ENCODE measurements at places on chromosomes 1 and 21. TPM values are rescaled to one million over a fixed set of nuclear protein-coding genes. Genes with fewer than 3 reads are reported as not detected.

Gene BMP8B
- total RNA-seq: 0.91 TPM

Gene FAF1
- 49.0 TPM for total RNA-seq

Gene LEFTY2
- total RNA-seq: 0.51 TPM

Gene TBX15
- total RNA-seq: not detected

Gene GPR3
- 1.1 TPM for total RNA-seq

Gene MOB3C
- total RNA-seq: 5.5 TPM
